Hematopoietic multipotent progenitor cell (in vitro differentiated cells): ENCODE measurements at places on chromosomes 6 and 20.

- peak; percentile 73 for DNase-seq
Observed at GRCh38 chr20:51624157-51624731, 81.7 kb upstream of the NFATC2 start.

GRCh38 chr6:143107911-143108761 lies 47.4 kb downstream of the AIG1 start:
- DNase-seq, result no peak

DNA sequence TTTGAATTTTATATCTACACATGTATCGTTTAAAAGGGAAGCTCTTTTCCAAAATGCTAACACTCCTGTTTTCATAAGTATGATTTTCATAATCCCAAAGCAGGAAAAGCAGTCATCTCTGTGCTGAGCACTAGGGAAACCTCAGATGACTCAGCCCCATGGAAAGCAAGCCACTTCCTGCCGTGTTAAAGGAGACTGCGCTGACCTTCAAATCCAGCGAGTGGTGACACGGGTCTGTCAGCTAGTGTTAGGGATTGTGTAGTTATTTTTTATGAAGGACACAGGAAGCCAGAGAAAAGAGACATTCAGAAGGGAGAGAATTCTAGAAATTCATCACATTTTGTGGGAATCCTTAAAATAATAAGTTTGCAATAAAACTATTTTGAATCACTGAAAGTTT lies 57.0 kb upstream of the CD93 start:
- DNase-seq, result no peak

GRCh38 chr6:33840048-33840926 lies 36.5 kb upstream of the MLN start:
- DNase-seq, result peak; percentile 91

DNA sequence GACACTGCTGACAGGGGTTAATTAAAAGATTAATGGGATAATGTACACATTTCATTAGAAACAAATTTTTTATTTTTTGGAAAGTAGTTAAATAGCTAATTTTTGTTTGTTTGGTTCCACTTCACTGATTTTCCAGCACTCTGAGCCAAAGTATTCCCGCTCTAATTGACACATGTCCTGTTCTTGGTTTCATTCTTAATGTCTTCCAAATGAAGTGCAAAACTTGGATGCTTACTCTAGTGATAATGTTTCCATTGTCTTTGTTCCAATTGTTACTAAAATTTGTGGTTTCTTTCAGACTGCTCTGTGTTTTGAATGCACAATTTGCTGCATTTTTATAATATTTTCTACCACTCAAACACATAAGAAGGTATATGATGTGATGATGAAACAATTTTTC lies 794.3 kb downstream of the PHF3 start:
- no peak for DNase-seq

DNA sequence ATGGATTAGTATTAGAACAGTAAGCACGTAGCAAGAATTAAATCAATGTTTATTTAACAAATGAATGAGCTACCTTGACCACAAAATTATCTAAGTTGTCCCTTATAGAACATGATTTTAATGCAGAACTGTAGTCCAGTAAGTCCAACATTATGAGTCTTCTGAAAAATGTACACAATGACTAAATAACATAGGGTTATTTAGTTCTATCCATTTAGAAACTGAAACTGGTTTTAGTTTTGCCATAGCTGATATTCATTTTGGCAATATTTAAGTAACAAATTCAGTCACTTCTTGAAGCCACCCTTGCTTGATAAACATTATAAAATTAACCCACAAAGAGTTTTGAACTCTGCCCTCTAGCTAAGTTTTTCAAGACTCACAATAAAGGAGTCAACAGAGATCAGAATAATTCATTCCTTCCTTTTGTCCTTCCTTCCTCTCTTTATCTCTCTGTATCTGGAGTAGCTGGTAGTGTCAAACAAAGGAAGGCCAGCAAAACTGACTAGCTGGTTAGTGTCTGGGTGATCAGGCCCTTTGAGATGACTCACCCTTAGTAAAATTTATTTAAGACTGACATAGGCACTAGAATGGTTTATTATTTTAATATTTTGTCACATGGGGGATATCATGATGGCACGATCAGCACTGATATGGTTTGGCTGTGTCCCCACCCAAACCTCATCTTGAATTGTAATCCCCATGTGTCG lies 115.1 kb downstream of the BTBD9 start:
- no peak for DNase-seq

DNA sequence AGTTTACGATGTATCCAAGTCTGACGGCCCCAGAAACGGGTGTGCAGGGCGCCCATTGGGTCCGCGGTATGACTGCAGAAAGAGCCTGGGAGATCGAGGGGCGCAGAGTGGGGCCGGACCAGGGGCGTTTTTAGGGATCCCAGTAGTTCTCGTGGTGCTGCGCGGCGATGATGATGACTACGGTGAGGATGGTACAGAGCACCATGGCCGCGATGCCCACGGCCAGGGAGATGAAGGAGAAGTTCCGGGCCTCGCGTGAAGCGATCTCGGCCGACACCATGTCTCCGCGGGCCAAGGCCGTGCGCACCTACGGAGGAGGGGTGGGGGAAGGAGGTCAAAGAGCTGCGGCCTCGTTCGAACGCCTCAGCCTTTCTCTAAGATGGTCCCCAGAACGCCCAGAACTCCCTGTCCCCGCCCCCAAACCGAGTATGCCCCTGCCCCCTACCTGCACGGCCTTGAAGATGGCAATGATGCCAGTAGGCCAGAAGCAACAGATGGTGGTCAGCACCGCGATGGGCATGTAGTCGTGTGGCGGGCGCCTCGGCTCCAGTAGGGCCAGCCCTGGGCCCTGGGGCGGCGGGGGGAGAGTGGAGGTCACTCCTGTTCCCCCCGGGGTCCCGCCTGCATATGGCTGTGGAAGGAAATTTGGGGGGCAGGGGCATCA lies 2.5 kb downstream of the PRRT1 start:
- DNase-seq, result no peak

DNA sequence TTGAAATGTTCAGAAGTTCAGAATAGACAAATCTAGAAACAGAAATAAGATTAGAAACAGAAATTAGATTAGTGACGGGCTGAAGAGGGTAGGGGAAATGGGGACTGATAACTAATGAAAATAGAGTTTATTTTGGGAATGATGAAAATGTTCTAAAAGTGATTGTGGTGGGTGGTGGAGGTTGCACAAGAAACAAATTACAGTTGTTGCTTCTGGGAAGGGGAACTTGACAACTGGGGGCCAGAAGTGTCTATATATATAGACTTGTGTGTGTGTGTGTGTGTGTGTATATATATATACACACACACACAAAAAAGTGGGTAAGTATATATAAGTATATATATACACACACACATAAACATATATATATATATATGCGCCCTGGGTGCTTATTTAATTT lies 86.5 kb upstream of the RREB1 start:
- no peak for DNase-seq

GRCh38 chr20:35273449-35274171 lies 4.3 kb downstream of the MMP24OS start:
- no peak for DNase-seq

- DNase-seq, result no peak
Observed at GRCh38 chr20:32465092-32465900, 107.2 kb downstream of the ASXL1 start.

GRCh38 chr6:87858440-87858839 lies 156.4 kb upstream of the AKIRIN2 start:
- DNase-seq, result no peak

DNA sequence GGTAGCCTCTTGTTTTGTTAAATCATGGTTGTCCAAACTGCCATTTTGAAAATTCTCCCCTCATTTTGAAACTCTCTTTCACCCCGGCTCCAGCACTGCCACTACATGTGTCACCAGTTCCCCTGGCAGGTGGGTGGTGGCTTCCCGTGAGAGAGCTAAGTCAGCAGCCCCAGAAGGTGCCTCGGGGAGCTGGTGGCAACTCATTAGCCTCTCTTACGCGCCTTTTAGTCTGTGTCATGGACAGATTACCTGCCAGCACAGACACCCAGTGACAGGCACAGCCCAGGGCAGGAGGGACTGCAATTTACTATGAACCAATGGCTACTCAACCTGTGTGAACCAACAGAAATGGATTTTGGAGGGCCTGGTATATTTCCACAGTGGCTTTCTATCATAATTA lies 147.1 kb upstream of the SASH1 start:
- no peak for DNase-seq

DNA sequence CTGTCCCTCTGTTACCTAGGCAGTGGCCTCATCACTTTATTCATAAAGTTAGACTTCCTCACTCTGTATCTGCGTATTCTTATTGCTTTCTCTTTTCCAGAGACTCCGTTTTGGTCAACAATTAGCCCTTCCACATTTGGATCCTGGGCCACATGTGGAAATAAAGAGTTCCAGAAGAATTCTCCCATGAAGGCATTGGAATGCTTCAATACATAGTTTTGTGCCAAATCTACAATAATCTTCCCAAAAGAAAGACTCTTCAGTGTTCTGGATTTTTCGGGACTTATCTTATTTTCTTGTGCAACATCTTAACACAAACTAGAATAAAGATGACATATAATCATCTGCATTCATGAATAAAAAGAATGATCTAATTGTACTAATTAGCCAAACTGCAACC lies 187.7 kb upstream of the BMP2 start:
- DNase-seq, result no peak

DNA sequence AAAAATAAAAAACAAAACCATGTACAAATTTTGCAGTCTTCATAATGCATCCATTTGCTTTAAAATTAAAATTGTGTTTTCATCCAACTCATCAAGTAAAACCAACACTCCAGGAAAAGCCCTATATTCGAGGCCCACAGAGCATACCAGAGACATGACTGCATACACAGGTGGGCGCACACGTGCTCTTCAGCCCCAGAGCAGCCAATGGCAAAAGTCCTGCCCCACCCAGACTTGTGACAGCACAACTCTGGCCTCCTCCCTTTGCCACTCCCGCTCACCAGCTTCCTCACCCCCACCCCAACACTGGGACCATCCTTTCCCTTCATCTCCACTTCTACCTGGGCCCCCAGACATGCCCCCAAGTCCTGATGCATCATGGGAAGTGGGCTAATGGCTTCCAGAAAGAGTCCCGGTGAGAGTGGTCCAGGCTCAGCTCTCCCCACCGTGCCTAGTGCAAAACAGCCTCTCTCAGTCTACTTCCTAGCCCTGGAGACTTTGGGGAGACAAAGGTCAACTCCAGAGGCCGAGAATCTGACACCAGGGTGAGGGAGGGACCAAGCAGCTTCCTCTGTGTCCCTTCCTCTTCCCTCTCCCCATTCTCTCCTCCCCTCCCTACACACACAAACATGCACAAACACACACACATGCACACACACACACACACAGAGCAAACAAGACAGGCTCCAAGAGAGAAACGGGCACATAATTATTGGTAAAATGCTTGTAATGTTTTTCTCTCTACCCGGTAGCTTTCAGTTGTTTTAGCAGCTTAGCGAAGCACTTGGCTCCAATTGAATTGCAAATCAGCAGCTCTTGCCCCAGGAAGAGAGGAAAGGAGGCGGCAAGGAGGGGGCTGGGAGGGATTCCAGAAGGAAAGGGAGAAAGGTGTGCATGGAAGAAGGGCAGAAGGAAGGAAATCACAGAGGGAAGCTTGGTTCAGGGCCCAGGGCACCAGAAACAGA lies 14.3 kb downstream of the GRM4 start:
- DNase-seq, result no peak

- DNase-seq, result no peak
Observed at GRCh38 chr20:50980071-50980681, 21.6 kb downstream of the MOCS3 start.

GRCh38 chr6:131724114-131724513 lies 13.3 kb upstream of the CTAGE9 start:
- no peak for DNase-seq

DNA sequence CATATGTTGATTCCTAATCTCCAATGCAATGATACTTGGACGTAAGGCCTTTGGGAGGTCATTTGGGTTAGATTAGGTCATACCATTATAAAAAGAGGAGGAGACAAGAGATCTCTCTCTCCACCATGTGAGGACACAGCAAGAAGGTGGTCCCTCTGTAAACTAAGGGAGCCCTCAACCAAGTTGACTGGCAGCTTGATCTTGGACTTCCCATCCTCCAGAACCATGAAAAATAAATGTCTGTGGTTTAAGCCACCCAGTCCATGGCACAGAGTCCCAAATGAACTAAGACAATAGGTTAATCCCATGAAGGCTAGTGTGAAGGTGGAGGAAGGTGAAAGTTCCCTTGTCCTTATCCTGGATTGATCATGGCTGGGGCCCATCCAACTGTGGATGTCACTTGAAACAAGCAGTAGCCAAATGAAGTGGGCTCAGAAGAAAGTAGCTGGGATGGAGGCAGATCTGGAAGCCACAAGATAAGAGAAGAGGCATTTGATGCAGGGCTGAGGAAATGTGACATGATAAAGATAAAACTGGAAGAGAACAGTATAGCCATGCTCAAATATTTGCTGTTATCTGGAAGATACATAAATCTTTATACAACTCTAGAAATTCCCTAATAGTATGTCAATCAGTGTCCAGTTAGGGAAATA lies 99.9 kb downstream of the BANF2 start:
- DNase-seq, result no peak

DNA sequence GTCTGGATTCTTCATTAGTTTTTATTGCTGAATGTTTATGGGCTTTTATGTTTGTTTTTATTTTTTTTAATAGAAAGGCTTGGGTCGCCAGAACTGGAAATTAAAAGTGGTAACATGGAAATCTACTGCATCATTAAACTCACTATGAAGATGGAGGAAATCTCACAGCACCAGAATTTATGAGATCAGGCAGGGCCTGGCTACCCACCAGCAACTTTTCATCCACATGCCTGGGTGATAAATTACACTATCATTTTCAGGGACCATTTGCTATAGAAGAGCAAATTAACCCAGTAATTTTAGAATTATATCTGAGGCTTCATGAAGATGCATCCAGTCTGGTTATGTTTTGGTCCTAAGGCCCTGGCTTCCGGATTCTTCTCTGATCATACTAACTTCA lies 57.8 kb upstream of the PLCB4 start:
- DNase-seq, result no peak
